ENCODE measurements at places on chromosomes 2 and 18.

GRCh38 chr2:144498277-144498676, 21.6 kb downstream of the ZEB2 start:
- no peak for DNase-seq

DNA sequence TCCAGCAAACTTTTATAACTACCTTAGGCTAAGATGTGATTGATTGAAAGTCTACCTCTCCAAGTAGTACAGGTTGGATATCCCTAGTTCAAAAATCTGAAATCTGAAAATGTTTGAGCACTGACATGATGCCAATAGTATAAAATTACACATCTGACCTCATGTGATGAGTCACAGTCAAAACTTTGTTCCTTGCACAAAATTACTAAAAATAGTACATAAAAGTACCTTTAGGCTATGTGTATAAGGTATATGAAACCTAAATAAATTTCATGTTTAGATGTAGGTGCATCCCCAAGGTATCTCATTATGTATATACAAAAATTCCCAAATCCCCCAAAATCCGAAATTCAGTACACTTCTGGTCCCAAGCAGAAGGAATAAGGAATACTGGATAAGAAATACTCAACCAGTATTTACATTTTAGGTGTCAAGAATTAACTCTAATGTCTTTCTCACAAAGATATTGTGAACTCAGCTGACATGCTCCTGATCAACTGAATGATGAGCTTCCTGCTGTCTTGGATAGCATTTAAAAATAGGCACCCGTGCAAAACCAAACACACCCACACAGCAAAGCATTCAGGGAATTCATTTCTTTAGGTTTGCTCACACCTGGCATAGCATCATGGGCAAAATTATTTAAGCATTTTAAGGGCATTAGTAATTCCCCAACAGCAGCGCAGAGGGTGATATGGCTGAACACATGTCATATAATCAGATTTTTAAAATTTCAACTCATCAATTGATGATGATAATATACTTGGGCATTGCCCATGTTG, 497.4 kb upstream of the MEIS1 start:
- no peak for DNase-seq

GRCh38 chr2:105757433-105757832, 12.7 kb downstream of the NCK2 start:
- DNase-seq = no peak

GRCh38 chr2:176653479-176654443, 384.5 kb downstream of the MTX2 start:
- no peak for DNase-seq

GRCh38 chr2:147541314-147541713, 303.5 kb upstream of the ACVR2A start:
- DNase-seq = no peak

GRCh38 chr2:19111354-19111753, 247.1 kb downstream of the OSR1 start:
- DNase-seq = no peak

DNA sequence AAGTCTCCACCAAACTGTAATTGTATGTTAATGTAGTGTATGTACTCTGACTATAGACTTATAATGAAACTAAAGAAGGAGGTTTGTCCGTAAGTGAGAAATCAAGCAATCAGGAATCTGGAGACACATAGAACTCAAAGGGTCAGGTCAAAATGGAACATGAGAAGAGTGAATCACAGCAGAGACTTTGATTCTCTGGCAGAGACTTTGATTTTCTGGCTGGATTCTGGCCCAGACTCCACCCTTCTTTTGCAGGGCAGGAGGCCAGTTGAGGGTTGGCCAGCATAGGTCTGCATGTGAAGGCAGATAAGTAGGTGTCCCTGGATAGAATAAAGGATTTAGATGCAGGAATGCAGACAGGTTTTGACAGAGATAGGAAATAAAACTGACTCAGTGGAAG, 11.0 kb upstream of the NCKAP5 start:
- no peak for DNase-seq

DNA sequence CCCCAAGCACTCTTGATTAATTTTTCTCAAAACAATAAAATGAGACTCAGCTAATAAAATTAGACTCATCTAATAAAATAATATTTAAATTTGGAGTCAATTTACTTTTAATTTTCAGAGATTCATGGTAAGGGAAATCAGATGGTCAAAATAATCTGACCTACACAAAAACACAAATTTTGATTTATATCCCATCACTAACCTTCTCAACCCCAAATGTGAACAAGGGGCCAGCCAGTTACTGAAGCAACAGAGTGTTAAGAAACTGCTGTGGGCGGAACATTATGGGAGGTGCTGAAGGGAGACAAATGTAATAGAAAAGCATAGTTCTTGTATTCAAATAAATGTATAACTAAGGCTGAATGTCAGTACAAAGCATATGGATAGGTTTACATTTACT, 28.5 kb upstream of the PPP3R1 start:
- no peak for DNase-seq

DNA sequence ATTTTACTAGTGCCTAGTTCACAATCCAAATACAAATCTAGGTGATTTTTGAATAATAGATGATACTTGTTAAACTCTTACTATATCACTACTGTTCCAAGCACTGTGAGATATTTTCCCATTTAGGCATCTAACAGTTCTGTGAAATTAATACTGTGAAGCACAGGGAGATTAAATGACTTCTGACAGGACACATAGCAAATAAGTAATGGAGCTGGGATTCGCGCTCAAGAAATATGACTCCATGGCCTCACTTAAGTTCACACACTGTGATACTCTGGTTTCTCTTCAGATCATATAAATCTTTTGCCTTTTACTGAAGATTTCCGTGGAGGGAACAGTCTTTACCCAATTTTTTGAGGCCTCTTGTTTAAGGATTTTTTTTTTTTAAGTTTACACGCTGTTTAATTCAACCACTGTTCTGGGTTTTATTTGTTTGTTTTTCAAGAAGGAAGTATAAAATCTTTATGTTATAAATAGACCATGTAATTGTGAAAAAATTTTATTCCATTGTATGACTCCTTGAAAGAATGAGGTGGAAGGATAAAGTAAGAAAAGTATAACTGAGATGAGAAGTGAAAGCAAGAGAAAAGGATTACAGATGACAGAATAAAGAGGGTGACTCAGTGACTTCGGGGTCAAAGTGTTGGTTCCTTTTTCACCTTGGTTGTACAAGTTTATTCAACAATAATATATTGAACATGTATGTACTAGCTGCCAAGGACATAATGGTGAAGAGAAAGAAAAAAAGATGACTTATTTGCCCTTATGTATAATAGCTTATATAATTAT, 30.2 kb downstream of the RBM45 start:
- DNase-seq = no peak

DNA sequence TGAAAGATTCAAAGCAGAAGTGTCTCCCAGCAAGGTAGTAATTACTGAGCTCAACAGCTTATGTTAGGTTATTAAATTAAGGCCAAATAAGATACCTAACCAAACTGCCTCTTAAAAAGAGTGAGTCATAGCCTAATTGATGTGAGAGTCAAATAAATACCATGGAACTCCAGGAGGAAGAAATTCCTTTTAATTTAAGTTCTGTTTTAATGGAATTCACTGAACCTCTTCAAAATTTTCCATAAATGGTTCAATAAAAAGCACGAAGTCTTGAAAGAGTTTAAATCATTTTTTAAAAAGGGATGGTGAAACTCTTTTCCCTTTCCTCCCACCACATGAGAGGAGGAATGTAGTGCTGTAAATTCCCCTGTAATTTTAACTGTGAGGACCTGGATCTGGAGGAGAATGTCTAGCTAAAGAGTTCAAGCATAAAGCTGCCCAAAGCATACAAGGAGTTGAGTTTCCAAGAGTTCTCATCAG, 180.8 kb upstream of the MMADHC start:
- no peak for DNase-seq

- no peak for DNase-seq
Observed at GRCh38 chr2:65658881-65659280, 226.5 kb upstream of the SPRED2 start.

DNA sequence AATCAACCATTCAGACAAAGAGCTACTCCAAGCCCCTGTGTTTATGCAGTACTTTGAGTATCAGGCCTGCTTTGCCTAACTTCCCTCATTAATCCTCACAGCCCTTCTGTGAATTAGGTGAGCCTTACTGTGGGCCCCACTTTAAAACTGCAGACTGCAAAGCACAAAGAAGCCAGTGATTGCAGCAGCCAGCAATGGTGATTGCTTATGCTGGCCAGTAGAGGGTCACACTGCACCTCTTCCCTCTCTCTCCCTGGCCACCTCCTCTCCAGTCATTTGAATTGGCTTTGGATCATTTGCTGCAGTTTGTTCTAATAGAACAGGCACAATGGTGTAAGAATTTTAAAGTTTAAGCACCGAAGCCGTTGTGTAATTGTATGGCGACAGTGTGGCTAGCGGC, 229.9 kb downstream of the AGPS start:
- DNase-seq = no peak

- DNase-seq = no peak
Observed at GRCh38 chr2:197958592-197959150, 154.3 kb downstream of the PLCL1 start.

DNA sequence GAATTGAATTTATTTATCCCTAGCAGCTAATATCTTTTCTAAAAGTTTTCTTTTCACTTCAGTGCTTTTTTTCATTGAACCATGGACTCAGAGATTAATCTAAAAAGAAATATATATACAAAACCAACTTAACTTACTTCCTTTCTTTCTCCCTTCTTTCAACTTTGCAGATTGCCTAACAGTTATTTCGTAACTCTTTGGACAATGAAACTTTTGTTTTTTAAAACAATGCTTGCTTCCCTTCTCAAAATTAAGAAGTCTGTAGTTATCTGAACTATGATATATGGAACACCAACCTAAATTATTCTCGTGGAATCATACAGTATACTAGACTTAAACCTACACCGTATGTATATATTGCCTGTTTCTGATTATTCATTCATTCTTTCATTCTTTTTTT, 62.9 kb downstream of the MIB1 start:
- DNase-seq = no peak

GRCh38 chr2:18792226-18792629, 202.9 kb upstream of the NT5C1B start:
- DNase-seq = no peak

DNA sequence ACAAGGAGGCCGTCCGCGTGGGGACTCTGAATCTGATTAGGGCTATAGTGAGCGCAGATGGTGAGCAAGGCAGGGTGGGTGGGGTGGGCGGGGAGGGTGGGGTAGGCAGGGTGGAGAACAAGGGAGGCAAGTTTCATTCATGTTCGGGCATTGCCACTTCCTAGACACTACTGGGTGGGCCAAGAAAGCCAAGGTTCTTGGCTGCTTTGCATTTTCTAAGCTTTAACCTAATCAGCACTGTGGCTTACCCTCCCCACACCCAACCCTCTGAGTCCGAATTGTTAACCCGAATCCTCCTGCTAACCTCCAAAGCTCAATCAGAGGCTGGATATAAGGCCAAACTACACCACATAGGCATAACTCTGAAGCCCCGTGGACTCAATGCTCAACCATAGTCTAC, 18.1 kb downstream of the MROH2A start:
- no peak for DNase-seq

- peak; percentile 31 for DNase-seq
Observed at GRCh38 chr18:79988071-79988450, 302 bp downstream of the TXNL4A start.

DNA sequence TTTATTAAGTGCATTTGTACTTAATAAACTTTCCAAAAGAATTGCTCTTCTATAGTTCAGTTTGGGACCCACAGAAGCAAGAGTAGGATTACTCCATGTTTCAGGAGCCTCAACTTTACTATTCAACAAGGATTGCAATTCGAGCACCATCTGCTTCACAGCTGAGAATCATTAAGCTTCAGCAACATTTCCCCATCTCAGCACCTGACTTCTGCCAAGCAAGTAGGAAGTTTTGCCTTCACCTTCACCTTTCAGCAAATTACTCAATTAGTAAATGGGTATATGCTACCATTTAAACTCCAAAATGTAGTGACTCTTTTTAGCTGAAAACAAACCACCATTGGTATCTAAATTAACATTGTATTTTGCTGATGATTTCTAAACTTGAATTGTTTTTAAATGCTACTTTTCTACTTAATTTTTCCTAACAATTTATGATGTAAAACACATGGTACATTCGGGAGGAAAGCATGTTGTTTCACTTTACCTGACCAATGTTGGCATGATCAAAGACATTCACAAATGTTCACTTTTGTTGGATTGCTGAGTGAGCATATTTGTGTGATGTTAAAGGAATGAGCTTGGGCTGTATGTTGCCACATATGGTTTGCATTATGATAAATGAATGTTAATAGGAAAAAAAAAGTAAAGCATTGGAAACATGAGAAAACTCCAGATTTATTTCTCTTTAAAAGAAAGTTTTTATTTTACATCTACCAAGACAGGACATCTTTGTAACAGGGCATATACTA, 159.2 kb downstream of the GULP1 start:
- no peak for DNase-seq

DNA sequence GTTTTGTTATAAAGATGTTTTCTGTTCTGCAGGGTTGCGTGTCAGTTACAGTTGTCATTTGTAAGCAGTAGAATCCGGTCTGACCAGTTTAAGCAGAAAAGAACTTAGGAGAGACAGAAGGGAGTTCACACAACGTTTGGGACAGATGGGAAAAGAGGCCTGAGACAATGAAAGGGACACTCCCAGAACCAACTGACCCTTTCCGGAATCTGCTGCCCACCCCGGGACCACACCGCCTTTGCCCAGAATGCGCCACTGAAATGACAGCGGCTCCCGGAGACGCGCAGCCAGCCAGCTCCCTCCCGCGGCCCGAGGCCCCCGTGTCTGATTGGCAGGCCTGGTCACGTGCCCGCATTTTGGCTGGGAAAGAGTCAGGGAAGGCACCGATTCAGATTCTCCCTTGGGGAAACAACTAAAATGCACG, 244.6 kb downstream of the BCL2 start:
- DNase-seq = peak; percentile 46

DNA sequence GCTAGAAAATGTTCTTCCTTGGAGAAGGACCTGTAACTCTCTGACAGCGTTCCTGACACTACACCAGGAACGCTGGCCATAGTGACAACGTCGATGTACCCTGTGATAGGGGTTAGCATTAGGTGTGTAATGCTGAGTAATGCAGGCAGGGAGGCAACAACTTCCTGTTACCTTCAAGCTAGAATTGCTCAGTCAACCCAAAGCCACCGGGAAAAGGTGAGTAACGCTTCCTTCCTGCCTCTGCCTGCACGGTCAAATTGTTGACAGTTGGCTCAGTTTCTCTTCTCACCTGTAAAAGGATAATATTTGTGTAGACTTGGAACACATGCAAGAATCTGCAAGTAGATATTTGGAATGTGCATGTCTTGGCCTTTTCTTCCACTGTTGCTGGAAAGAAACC, 12.7 kb downstream of the FAM110C start:
- no peak for DNase-seq

DNA sequence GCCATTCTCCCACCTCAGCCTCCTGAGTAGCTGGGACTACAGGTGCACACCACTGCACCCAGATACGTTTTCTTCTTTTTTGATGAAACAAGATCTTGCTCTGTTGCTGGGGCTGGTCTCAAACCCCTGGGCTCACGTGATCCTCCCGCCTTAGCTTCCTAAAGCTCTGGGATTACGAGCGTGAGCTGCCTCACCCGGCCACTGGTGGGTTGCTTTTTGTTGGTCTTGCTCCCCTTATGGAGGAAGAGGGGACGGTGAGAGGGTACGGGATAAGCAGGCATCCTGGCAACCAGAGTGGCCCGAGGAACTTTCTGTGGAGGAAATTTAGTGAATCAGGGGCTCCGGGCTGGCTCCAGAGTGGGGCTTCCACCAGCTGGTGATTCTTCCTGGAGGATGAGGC, 222.3 kb downstream of the HDAC4 start:
- no peak for DNase-seq

Measured in stimulated activated CD4-positive, alpha-beta T cell treated with anti-CD3 and anti-CD28 coated beads, TNF-alpha, amount 100 ng/mL, for 1 hour (primary cell).